GM04503 (cell line): ENCODE measurements at places on chromosomes 16 and 17.
A peak's percentile ranks its signal among the peaks of the same experiment; 100 is the strongest.

GRCh38 chr17:81095383-81095762, 60.4 kb downstream of the BAIAP2 start:
- no peak for DNase-seq

DNA sequence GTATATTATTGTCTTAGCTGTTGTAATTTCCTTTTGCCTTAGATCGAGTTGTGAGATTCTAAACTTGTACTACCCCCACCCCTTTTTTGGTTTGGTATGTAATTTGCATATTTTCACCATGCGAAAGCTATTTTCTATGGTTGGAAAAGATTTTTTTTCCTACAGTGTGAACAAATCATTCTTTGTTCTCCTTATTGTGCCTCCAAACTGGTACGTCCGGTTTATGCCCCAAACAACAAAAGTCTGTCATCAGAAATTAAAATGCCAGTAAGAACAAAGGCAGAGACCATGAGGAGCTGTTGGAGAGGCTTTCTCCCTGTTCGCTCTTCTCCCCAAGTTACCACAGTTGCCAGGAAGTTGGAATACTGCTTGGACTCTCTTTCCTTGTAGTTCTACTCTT, 66.1 kb downstream of the BCAS3 start:
- DNase-seq: peak; percentile 45

- DNase-seq: no peak
These were observed 438.0 kb upstream of the PMFBP1 start for GRCh38 chr16:72609933-72610332.

GRCh38 chr16:70380248-70380918, 33.7 kb downstream of the DDX19A start:
- peak; percentile 55 for DNase-seq

- DNase-seq: no peak
These were observed 75.5 kb downstream of the SOCS1 start for GRCh38 chr16:11180489-11180888.

- no peak for DNase-seq
These were observed 2.8 kb upstream of the ARHGAP27 start for GRCh38 chr17:45435481-45435880.

DNA sequence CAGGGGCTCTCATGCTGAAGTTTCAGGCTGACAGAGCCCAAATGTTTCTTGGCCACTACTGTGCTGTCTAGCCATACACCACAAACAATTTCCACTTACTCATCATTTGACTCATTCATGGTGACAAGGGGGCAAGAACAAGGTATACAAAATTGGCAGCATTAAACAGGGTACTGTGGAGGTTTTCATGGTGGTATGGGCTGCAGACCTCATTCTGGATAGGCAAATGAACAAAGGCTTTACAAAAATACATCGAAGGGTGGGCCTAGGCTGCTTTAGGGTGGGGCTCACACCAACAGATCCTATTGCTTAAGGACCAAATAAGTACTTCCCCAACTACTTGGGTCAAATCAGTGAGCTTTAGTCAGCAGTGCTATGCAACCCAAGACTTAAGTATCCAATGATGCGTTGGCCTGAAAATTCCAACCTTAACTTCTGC, 53.0 kb downstream of the N4BP1 start:
- DNase-seq: no peak

- no peak for DNase-seq
These were observed 238.2 kb upstream of the ASIC2 start for GRCh38 chr17:33531311-33531710.

DNA sequence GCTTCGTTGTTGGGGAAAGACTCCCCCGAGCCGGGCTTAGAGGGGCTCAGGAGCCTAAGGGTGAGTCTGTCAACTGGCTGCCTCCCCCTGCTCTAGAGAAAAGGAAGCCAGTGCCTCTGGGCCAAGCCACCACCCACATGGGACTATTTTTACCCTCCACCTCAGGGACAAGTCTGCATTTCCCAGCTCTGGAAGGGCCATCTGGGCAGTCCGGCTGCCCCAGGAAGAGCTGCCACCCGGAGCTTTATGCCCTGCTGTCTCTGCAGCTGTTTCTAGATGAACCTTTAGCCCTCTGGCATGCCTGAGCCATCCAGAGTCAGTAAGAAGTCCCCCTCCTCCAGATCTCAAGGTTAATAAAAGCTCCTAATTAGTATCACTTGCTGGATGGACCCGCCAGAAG, 5.3 kb upstream of the RPRML start:
- no peak for DNase-seq

GRCh38 chr16:17237350-17237944, 233.3 kb downstream of the XYLT1 start:
- no peak for DNase-seq

DNA sequence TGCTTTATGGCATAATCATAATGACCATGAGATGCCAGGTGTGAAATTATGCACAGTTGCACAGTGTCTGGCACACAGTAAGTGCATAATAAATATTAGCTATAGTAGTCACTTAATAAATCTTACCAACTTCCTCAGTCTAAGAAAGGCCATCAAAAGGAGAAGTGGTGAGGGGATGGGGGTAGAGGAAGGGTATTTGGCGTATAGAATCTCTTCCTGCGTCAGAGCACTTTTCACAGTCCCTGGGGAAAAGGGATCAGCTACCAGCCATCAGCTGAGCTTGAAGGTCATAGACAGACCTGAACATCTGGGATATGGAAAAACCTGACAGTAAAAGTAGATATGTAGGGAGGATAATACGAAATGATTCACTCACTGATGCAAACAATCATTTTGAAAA, 5.8 kb downstream of the CRHR1 start:
- no peak for DNase-seq

DNA sequence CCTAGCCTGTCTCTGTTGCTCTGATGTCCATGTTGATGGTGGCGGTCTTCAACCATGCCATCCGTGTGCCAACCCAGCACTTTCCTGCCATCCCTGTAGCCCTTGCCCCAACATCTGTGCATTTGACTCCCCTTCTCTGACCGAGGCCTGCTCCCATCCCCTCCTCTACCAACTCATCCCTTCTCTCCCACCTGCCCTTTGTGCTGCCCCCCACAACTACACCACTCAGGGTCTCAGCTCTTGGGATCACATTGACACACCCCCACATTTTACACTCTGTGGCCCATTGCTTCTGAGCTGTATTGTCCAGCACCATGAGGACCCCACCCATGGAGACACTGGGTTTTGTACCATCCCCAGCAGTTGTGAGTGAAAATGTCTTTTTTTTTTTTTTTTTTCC, 11.6 kb downstream of the HS3ST3B1 start:
- DNase-seq: no peak

DNA sequence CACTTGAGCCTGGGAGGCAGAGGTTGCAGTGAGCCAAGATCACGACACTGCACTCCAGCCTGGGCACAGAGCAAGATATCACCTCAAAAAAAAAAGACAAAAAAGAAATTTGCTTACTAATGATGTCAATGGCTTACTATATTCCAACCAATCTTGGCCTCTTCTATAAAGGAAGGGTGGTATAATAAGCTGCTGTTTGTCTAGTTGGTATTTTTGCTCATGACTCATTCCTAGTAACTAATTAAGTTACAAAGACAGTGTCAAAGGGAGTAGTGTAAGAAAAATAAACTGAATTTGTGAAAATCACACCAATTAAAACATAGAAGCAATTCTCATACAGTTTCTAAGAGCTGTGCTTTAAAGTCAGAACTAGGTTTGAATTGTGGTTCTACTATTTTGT, 82.5 kb downstream of the NLK start:
- no peak for DNase-seq

GRCh38 chr16:4244254-4245076, 2.6 kb upstream of the SRL start:
- DNase-seq: no peak

- DNase-seq: no peak
These were observed 32.0 kb downstream of the VAT1L start for GRCh38 chr16:77820340-77820739.

- DNase-seq: no peak
These were observed 5.2 kb downstream of the NAGLU start for GRCh38 chr17:42541041-42541833.

GRCh38 chr16:50436271-50436670, 67.5 kb upstream of the BRD7 start:
- no peak for DNase-seq

DNA sequence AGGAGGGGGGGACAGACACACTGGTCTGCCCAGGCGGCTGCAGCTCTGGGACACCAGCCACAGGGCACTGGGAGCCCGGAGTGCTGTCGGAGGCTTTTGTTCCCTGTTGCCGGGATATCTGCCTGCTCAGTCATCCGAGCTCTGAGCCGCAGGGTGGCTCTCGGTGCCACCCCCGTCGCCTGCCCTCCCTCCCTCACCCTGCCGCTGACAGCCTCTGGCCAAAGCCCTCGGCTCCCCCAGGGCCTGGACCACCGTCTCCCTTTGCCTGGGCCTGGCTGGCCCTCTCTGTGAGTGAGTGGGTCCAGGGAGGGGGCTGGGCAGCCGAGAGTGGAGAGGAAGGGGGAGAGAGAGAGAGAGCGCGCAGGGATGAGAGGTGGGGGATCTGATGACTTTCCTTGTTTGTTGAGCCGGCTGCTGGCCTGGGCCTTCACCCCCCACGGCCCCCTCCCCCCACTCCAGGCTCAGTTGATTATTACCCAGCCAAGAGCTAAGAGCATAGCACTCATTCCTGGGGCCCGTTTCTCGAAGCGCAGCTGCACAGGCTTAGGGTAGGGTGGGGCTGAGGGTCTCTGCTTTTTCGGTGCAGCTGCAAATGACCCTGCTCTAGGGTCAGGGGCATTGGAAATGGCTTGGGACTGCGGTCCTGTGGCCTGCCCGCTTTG, 2.7 kb downstream of the FOXJ1 start:
- DNase-seq: no peak

DNA sequence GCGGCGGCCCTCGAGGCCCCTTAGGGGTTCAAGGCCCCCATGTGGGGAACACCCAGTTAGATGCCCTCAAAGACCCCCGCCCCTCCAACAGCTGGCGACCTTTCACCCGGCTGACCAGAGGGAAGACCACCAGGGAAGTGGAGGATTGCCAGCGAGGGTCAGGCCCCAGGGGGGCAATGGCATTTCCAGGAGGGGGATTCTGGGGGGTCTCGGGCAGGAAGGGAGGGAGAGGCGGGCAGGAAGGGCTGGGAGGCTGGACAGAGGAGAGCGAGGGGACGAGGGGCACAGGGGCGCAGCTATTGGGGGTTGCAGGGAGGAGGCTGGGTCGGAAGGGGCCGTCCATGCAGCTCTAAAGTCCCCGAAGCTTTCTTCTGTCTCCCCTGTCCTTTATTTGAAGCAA, 139.5 kb downstream of the C16orf95 start:
- DNase-seq: no peak

- DNase-seq: no peak
These were observed 436.8 kb downstream of the CA10 start for GRCh38 chr17:51721730-51722129.
